Activated CD4-positive, alpha-beta memory T cell treated with anti-CD3 and anti-CD28 coated beads, Interleukin-2, amount 10 ng/mL, durations not matched to agents 7 days and 5 days (primary cell): ENCODE measurements at places on chromosomes 5 and 9.

DNA sequence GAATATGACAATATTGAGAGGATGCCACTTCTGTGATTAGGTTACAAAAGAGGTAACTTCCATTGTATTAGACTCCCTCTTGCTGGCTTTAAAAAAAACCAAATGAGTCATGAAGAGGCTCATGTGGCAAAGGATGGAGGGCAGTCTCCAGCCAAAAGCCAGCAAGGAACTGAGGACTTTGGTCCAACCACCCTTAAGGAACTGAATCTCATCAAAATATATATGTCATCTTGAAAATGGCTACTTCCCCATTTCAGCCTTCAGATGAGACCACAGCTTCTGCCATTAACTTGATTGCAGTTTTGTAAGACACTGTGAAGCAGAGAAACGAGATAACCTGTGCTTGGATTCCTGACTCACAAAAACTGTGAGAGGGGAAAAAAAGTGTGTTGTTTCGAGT lies 15.5 kb upstream of the TRIM32 start:
- DNase-seq, result no peak

DNA sequence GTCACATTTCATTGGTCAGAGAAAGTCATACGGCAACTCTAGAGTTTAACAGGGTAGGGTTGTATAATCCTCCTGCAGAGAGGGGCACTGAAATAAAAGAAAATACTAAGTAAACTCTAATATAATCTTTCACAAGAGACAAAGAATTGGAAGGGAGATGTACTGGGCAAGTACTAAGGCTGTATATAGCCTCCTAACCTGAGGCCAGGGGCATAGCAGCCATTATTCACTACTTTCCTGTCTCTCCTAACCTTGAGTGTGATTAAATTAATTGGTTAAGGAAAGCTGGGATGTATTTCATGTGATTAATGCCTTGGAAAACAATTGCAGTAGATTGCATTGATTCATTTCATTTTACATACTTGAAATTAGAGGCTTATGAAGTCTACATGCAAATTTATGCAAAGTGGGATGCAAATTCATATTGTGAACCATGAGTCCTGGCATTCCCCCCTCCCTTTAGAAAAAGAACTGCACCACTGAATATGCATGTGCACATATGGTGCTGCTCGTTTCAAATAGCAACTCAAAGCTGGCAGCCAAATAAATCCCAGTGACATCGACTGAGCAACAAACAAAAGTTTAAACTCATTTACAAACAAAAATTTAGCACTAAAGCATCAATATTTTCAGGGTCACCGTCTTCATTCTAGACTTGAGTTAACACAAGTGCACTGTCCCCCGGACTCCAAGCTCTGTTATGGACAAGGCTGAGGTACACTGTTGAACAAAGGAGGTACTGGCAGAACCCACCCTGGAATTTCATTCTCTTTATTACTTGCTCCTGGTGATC lies 70.0 kb downstream of the DMAC1 start:
- no peak for DNase-seq

DNA sequence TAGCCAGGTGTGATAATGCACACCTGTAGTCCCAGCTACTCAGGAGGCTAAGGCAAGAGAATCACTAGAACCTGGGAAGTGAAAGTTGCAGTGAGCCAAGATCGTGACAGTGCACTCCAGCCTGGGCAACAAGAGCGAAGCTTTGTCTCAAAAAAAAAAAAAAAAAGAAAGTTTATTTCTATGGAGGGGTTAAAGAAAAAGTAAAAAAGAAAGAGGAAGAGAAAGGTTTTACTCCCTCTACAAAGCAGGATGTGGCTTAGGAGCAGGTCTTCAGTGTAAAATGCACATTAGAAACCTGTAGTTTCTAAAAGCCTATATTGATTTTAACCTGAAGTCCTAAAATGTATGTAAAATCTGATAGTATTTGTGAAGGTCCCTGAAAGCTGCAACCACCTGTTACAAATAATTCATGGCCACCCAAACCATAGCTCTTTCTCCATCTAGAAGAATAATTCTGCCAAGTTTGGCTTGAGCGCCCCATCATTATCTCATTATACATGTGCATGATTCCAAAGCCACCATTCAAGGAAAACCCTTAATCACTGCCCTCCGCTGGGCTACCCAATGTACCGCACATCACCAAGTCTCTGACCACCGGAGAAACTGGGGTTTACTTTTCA lies 3.4 kb downstream of the FNBP1 start:
- no peak for DNase-seq

- DNase-seq, result no peak
Measured at GRCh38 chr5:123209502-123210027, 120.5 kb downstream of the PRDM6 start.

GRCh38 chr9:15268317-15268716 lies 38.7 kb downstream of the TTC39B start:
- DNase-seq, result no peak

- no peak for DNase-seq
Measured at GRCh38 chr9:76580188-76580587, 121.2 kb downstream of the GCNT1 start.

DNA sequence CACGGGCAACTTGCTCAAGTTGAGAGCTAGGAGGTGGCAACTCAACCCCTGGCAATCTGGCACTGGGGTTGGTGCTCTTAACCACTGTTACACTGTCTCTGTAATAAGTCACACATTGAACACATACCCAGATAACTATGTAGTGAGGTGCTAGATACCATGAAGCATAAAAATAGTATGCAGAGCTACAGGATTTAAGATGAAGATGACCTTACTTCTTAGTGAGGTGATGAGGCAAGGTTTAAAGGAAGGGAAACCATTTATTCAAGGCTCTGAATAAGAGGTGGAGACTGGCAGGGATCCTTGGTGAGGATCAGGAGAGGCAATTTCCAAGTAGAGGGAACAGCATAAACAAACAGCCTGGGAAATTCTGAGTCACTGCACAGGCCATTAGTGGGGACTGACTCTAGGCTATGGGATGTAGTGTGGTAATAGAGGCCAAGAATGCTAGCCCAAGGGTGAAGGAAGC lies 67.6 kb upstream of the NR3C1 start:
- DNase-seq, result no peak

GRCh38 chr9:20693068-20693467 lies 9.0 kb downstream of the FOCAD start:
- DNase-seq, result no peak

GRCh38 chr5:151023047-151023615 lies 2.7 kb downstream of the GPX3 start:
- no peak for DNase-seq

DNA sequence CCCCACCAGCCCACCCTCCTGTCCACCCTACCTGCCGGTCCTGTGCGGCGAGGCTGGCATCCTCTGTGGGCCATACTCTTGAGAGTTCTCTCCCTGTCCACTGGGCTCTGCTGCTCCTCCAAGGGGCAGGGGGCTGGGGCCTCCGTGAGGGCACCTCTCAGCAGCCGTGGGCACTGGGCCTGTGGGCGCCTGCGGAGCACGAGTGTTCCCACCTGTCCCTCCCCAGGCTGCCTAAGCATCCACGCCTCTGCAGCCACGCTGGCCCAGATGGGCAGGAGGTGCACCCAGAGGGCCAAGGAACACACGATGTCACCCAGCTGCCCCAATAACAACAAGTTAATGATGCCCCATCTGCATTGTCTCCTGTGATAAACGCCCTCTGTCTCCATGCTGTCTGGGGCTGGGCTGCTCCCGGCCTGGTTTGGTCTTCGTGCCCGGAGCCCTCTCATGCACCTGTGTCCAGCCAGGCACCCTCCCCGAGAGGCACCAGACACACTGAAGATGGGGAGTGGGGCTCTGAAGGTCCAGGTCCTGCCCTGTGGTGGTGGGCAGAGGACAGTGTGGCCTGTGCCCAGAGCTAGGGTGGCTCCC lies 114.5 kb downstream of the RXRA start:
- DNase-seq, result no peak

- DNase-seq, result no peak
Measured at GRCh38 chr5:113122053-113122452, 145.5 kb downstream of the DCP2 start.

DNA sequence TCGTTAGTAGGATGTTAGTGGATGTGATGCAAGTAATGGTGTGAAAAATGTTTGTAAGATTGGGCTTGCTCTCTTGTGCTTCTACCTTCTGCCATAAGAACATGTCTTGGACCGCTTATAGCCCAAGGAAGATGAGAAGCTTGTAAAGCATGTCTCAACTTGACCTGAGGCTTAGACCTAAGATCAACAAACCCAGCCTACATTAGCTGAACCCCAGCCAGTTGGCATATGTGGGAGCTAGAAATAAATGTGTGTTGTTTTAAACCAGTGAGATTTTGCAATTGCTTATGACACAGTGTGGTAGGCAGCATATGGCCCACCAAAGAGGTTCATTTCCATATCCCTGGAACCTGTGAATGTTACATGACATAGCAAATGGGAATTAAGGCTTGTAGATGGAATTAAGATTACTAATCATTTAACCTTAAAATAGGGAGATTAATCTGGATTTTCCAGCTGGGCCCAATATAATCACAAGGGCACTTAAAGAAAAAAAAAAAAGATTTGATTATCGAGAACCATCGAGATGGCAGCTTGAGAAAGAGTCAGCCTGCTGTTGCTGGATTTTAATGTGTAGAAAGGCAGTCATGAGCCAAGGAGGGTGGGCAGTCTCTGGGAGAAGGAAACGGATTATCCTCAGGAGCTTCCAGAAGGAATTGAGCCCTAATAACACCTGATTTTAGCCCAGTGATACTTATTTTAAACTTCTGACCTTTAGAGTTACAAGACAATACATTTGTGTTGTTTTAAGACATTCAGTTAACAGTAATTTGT lies 27.3 kb upstream of the EDIL3 start:
- DNase-seq, result no peak
